ELF-1 (cell line): ENCODE measurements at places on chromosomes 4 and X.
A peak's percentile ranks its signal among the peaks of the same experiment; 100 is the strongest.

DNA sequence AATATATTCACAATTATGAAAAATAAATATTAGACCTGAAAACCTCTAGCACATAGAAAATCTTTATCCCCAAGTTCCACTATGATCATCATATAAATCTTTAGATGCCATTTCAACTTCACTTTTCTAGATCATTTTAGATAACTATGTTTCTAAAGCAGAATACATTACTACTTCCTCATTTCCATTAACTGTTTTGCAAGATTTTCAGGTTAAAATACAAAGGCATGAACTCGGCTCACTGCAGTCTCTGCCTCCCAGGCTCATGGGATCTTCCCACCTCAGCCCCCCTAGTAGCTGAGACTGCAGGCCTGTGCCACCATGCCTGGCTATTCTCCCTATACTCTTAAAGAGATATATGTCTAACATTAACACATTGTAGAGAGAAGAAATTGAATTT is 1365.9 kb upstream of the AGA start:
- no peak for DNase-seq

- DNase-seq = no peak
These were observed 145.6 kb downstream of the POLA1 start for GRCh38 chrX:24839331-24839730.

DNA sequence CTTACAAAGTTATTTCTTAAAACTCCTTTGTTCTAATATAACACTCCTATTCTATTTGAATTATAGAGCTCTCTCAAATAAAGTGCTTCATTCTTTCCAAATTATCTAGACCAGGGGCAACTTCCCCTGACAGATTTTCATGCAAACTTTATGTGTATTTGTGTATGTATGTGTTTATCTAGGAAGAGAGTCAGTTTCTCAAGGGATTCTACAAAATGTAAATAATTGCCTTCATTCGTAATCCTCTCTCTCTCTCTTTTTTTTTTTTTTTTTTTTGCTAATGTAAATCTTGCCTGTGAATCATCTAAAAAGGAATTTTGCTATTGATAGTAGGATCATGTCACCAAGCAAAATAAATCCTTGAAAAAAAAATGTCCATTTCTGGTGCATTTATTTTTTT is 38.9 kb upstream of the RBPJ start:
- no peak for DNase-seq

DNA sequence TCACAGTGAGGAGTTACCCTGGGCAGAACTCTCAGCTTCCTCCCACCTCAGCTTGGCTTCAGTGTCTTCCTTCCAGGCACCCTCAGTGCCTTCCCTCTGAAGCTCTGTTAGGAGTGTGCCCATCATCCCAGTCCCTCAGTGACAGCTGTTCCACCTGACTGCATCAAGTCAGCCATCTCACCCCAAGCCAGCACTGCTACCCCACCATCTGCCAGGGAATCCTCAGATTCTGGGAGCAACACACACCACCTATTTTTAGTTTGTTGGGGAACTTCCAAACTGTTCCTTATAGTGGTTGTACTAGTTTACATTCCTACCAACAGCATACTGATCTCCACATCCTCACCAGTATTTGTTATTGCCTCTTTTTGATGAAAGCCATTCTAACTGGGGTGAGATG is 182.9 kb downstream of the RELL1 start:
- DNase-seq = no peak

- no peak for DNase-seq
These were observed 133.4 kb downstream of the RASL11B start for GRCh38 chr4:52995360-52996030.

GRCh38 chr4:114365591-114365990 is 233.0 kb upstream of the UGT8 start:
- no peak for DNase-seq

GRCh38 chr4:61950625-61951024 is 750.5 kb downstream of the ADGRL3 start:
- peak; percentile 16 for DNase-seq

DNA sequence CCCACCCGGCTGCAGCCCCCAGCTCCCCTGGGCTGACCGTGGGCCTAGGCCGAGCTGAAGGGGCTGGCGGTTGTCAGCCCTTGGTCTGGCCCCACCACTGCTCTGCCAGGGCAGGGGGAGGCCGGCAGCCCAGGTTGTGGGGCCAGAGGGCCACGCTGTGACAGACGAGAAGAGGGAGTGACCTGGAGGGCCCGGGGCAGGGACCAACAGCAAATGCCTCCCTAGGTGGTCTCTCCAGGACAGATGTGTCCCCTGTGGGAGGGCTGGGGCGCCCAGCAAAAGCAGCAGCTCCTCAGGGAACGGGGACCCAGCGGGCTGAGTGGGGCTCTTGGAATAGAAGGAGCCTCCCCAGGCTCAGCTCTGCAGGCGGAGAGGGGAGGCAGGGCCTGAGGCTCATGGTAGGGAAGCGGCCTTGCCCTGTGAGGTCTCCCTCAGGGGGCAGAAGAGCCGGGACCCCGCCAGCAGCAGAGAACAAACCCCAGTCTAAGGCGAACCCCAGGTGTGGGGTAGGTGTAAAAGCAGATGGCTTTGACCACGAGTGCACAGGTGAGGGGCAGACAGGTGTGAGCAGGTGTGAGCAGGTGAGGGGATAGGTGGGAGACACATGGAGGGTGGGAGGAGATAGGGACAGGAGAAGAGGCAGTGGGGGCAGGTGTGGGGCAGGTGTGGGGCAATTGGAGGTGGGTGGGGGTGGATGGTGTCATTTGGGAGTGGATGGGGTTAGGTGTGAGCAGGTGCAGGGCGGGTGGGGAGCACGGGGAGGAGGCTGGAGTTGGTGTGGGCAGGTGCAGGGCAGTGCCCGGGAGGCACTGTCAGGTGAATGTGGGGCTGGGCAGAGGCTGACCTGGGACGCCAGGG is 34.1 kb upstream of the SPON2 start:
- no peak for DNase-seq

DNA sequence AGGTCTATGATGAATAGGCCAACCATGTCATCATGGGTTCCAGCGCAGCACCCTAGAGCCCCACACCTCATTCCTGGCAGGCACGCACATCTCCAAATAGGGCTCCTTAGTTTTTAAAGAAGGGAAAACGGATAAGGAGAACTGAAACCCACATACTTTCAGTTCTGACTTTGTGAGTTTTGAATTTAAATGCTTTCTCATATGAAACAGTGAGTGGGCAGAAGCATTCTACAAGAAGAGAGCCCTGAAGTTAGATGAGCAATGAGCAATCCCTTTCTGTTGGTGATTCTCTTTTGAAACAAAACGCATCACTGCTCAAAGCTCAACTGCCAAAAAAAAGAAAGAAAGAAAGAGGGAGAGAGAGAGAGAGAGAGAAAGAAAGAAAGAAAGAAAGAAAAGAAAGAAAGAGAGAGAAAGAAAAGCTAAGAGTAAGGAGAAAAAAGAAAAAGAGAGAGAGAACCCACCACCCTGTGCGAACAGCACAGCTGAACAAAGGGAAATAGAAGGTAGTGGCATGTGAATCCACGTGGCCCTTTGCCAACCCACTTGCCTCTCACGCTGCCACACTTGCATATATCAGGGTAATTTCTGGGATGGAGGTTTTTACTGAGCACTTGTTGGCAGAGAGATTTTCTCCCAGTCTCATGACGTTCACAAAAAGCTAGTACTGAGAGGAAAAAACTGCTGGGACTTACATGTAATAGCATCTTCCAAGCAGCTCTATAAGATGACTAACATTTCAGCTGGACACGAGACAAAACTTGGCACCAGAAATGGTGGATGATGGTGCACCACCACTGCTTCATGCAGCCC is 31.0 kb downstream of the TMSB4X start:
- DNase-seq = no peak

GRCh38 chrX:100643956-100644860 is at the start of gene SRPX2:
TSS of gene SRPX2 (plus strand) at chrX:100644199. CDS start at chrX:100646323, 2,124 bp downstream.
- peak; percentile 39 for DNase-seq

DNA sequence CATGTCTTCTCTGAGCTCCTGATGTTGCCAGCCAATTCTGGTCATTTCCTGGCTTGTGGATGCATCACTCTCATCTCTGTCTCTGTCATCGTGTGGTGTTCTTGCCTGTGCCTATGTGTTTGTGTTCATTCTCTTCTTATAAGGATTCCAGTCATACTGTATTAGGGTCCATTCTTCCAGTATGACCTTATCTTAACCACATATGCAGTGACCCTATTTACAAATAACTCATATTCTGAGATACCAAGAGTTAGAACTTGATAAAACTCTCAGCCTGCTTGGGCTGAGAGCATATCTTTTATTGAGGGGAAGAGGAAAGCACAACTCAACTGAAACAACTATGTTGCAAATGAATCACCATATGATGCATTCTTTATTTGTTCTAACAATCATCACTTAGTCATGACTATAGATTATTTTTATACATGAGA is 189.0 kb upstream of the ANXA10 start:
- DNase-seq = no peak

DNA sequence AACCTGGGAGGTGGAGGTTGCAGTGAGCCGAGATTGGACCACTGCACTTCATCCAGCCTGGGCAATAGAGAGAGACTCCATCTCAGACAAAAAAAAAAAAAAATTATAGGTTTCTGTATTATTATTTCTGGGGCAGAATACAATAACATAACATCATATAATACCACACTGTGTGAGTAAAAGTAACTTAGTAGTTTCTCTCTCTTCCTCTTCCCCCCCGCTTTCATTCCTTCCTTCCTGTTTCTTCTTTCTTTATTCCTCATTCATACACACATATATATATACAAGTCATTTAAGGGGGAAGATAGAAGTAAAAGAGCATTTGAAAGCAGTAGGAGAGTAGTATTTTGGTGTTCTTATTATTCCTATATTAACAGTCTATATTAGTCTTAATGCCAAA is 55.9 kb upstream of the FHDC1 start:
- no peak for DNase-seq

DNA sequence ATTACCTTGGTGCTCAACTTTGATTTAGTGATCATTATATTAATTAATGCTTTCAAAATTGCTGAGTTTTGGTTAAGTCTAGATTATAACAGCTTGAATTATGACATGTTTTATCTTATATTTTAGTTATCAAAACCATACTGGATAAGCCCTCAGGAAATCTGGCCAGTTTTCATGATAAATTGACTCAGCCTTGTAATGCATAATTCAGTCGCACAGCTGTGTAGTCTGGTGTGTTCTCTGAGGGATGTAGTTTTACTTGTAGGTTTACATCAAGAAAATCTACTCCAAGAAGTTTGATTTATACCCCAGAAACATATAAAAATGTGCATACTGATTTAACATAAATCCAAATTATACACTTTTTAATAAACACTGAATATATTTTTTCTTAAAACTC is 477.5 kb downstream of the SPRY1 start:
- no peak for DNase-seq

GRCh38 chr4:186854256-186854655 is 130.6 kb upstream of the FAT1 start:
- DNase-seq = no peak

DNA sequence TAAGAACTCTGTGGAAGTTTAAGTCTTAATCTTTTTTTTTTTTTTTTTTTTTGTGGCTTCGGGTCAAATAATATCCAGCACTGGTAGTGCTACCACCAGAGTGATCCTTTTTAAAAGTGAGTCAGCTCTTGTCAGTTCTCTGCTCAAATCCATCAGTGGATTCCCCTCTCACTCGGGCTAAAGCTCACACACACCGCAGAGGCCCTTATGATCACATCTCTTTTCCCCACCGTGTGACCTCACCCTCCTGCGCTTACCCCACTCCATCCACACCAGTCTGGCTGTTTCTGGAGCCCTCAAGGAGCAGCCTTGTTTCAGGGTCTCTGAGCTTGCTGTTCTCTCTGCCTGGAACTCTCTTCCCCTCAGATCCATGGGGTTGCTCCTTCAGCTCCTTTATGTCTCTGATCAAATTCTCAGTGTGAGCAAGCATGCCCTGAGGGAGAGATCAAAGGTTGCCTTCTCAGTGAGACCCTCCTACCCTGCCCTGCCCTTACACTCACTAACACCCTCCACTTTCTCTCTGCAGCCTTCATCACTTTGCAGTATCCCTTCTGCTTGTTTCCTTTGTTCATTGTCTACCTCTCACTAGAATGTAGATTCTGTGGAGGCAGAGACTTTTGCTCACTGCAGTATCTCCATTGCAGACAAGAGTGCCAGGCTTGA is 19.8 kb upstream of the BEND4 start:
- peak; percentile 63 for DNase-seq

DNA sequence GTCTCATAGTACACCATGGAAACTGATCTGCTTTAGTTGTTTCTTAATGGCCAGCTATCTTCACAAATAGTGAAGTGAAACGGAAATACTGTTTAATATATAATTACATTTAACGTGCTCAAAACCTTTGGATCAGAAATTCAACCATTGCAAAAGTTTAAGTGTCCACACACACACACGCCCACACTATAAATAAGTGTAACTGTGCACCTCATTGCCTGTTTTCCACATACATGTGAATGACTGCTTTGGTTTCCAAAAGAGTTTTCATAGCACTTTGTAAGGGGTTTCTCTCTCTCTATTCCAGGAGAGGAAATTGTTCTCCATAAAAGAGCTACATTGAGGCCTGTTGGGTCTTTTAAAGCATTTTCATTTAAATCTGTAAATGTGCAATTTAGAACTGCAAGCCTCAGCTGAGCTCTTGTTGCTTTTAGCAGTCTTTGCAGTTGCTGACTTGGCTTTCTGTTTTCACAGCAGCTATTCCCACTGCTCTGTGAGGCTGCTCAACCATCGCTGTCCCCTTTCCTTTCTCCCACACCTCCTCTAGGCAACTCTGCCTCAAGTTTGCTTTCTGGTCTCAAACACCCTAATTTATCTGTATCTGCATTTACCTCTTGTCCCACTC is 94.5 kb downstream of the RAPGEF2 start:
- DNase-seq = no peak

DNA sequence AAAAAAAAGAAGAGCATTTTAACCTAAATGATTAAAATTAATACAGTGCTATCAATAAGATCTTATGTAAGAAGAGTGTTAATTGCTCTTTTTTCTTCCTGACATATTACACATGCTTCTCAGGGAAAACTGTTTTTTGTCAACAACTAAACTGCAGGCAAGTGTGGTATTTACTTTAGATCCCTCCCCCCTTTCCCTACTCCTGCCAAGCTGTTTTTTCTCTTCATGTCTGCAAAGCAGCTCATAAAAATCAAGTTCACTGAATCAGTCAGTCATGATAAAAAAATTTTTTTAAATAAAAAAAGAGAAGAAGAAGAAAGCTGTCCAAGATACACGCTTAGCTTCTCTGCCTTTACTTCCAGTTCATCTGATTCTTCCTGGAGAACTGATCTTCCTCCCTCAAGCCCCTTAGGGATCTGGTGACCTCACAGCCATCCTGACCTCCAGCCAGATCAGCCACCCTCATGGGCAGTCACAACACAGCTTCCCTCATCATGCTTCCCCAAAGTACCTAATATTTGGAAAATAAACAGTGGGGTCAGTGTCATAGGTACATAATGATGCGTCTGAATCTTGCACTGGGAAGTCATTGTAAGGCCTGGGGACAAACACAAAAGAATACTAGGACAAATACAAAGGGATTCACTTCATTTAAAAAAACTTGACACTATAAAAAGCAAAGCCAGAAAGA is 87.0 kb downstream of the ZNF827 start:
- peak; percentile 11 for DNase-seq
